Naive B cell (primary cell): ENCODE measurements at places on chromosomes 7 and 10.

- DNase-seq = no peak
These were observed 31.1 kb downstream of the ARHGAP12 start for GRCh38 chr10:31897506-31897905.

DNA sequence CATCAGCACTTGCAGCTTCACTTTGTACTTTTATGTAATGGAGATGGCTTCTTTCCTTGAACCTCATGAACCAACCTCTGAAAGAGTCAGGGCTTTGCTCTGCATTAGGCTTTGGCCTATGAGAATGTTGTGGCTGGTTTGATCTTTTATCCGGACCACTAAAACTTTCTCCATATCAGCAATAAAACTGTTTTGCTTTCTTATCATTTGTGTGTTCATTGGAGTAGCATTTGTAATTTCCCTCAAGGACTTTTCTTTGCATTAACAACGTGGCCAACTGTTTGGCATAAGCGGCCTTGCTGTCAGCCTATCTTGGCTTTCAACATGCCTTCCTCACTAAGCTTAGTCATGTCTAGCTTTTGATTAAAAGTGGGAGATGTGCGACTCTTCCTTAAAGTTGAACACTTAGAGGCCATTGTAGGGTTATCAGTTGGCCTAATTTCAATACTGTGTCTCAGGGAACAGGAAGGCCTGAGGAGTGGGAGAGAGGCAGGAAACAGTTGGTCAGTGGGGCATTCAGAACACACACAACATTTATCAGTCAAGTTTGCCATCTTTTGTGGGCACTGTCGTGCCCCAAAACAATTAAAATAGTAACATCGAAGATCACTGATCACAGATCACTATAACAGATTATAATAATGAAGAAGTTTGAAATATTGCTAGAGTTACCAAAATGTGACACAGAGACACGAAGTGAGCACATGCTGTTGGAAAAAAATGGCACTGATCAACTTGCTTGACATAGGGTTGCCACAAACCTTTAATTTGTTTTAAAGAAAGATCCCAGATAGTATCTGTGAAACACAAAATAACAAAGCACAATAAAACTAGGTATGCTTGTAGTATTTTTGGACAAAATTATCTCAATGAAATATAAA lies 64.7 kb downstream of the NRF1 start:
- no peak for DNase-seq

DNA sequence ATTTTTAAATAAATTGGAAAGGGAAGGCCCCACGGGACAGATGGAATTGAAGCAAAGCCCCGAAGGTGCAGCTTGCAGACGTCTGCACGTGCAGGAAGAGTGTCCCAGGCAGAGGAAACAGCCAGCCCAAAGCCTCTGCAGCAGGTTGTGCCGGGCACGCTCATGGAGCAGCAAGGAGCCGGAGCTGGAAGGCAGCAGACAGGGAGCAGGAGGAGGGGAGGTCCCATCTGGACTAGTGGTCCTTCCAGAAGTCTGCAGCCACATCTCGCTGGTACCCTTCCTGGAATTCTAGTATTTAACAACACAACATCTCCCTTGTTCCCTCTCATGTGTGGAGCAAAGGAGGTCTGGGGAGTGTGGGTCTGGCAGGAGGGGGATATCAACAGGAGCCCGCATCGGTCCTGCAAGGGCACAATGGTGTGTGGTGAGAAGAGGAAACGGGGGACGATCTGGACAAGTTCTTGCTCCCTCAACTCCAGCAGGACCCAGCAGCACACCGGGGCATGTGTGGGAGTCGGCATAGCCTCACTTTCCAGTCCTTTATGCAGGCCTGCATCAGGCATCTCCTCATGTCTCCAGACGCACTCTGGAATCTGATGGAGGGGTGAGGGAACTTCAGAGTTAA lies 169.3 kb downstream of the GRID1 start:
- no peak for DNase-seq

DNA sequence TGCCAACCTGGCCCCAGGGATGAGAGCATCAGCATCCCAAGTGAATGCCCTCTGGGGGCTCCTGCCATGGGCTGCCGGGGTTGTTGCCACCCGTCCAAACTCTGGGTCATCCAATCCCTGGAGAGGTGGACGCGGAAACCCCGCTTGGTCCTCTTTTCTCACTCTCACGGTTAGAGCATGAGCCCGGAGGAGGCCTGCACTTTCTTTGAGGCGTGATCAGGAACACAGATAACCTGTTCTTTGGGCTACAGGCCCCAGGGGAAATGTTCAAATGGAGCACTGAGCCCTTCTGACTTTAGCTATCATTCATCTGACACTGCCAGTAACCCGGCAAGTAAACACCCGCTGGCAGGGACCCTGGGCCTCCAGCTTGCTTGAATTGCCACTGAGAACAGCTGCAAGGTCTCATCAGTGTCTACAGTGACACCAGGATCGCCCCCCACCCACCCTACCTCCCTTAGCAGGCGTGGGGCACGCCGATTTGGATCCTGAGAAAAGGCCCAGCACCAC lies 29.4 kb upstream of the SLF2 start:
- no peak for DNase-seq

DNA sequence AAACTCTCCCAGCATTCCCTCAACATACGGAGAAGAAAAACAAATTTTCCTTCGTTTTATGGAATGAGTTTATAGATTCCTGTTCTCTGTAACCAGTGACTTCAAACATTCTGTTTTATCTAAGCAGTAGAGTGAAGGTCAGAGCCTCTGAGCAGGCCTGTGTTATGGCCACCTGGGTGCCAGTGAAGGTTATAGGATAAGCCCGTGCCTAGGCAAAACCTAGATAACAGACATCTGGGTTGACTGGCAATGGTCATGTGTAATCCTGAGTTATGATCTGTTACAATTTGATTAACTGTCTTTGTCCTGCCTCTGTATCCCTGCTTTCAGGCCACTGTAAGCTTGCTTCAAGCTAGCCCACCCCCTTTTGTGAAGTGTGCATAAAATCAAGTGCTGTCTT lies 8.3 kb downstream of the LSM5 start:
- DNase-seq = no peak

DNA sequence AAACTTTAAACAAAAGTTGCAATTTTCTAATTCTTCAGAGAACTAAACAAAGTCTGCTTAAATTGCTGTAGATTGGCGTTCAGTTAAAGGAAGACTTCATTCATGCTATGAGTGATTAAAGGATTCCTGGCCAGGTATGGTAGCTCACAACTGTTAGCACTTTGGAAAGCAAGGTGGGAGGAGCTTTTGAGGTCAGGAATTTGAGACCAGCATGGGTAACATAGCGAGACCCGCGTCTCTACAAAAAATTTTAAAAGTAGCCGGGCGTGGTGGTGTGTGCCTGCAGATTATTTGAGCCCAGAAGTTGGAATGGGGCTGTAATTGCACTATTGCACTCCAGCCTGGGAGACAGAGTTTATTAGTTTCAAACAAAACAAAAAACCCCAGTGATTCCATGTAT lies 13.5 kb upstream of the SCRN1 start:
- no peak for DNase-seq

GRCh38 chr7:28418311-28418710 lies 6.0 kb downstream of the CREB5 start:
- DNase-seq = no peak

GRCh38 chr7:16345979-16346958 lies 75.1 kb downstream of the CRPPA start:
- DNase-seq = no peak

DNA sequence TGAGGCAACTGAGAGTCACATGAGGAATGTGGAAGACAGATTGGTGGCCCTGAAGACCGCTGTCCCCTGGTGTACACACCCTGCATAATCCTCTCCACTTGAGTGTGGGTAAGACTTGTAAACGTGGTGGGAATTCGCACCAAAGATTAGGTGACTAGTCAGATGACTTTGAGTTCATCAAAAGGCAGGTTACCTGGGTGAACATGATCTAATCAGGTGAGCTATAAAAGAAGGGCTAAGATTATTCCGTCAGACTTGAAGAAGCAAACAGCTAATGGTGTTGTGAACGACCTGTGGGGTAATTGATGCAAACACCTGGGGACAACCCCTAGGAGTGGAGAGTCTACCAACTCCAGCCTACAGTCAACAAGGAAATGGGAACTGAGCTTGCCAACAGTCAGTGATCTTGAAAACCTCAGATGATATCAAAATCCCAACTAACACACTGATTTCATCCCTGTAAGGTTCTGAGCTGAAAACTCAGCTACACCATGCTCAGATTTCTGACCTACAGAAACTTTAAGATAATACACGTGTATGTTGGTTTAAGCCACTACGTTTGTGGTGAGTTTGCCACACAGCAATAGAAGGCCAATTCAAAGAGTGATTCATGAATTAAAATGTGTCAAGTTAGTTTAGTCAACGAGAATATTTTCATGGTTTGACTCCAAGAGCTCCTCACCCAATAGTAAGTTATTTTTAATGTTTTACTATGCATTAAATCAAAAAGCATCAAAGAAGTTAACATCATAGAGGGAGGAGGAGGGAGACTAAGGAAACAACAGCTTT lies 16.7 kb downstream of the PRTFDC1 start:
- DNase-seq = no peak

DNA sequence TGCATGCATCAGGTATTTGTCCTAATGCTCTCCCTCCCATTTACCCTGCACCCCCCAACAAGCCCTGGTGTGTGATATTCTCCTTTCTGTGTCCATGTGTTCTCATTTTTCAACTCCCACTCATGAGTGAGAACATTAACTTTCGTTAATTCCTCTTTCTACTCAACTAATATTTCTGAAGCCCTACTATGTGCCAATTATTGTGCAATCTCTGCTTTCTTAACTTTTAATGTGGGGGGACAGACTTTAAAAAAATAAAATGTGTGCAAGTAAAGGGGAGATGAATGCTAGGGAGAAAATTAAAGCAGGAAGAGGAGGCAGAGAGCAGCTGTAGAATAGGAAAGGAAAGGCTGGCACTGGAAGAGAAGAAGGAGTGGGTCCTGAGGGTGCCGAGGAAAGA lies 954.0 kb upstream of the C7orf33 start:
- DNase-seq = no peak

- no peak for DNase-seq
These were observed 13.4 kb downstream of the TASOR2 start for GRCh38 chr10:5698062-5698461.

GRCh38 chr10:51711519-51711891 lies 12.1 kb upstream of the CSTF2T start:
- no peak for DNase-seq

DNA sequence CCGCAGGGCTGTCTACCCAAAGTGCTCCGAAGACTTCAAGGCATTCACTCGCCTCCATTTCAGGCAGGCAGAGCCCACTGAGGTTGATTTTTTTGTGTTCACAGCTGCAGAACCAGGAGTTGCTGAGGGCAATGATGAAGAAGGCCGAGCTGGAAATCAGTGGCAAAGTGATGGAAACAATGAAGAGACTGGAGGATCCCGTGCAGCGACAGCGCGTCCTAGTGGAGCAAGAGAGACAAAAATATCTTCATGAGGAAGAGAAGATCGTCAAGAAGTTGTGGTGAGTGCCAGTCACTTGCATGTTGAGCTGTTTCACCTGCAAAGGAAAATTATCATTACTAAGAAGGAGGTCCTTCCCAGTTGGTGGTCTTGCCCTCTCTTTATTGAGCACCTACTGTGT lies 210.5 kb downstream of the ARHGAP21 start:
- DNase-seq = no peak

DNA sequence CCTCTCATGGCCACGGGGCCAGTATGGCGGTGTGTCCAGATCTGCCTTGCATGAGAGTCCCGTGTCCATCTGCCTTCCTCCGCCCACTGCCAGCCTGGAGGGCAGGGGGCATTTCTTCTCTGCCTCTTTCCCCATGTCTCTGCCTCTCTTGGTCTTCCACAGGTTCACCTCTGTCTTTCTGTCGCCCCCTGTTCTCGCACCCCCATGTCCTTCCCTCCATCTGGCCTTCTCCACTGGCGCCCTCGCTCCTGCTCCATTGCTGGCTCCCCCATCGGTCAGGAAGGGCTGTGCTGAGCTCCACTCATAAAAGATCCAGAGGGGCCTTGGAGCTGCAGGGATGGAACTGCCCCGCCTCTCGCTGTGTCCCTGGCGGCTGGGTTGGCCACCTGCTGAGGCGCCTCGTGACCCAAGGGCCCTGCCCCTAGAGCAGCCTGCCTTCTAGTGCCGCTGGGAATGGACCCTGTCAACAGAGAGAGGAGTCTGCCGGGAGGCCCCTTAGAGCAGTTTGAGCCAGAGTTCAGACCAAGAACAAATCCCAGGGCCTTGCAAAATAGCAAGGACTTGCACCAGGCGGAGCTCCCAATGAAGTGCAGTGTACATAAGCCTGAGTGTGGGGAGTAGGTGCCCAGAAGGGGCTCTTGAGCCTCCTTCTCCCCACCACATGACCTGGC lies 42.0 kb downstream of the GOLGA7B start:
- no peak for DNase-seq
